ENCODE measurements at places on chromosomes 7 and 10.

GRCh38 chr10:129742742-129743550 lies 221.1 kb downstream of the EBF3 start:
- no peak for DNase-seq

DNA sequence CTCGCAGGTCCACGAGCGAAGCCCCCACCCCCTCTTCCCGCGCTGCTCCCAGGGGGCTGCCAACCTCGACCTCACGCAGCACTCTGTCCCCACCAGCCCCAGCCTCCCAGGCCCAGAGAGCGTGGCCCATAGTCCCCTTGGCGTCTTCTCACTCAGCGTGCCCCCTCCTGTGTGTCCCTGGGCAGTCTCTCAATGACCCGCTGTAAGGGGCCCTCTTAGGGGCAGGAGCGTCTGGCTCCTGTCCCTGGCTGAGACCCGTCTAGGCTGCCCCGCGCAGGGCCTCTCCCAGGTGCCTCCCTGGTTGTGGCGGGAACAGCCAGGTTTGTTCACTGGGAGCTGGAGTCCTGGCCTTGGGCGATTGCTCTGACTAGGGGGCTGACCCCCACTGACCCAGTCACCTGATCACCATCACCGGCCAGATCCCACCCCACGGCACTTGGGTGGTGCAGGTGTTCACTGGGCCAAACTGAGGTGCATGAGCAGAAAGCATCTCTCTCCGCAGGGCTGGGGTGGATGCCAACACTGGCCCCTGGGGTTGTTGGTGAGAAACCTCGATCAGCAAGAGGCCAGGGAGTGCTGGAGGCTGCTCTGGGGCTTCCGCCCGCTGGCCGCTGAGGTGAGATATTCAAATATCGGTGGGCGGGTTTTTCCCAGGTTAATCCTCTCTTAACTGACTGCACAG lies 12.6 kb upstream of the WDFY4 start:
- DNase-seq: no peak

- no peak for DNase-seq
Observed at GRCh38 chr10:78594559-78595268, 474.1 kb upstream of the ZMIZ1 start.

DNA sequence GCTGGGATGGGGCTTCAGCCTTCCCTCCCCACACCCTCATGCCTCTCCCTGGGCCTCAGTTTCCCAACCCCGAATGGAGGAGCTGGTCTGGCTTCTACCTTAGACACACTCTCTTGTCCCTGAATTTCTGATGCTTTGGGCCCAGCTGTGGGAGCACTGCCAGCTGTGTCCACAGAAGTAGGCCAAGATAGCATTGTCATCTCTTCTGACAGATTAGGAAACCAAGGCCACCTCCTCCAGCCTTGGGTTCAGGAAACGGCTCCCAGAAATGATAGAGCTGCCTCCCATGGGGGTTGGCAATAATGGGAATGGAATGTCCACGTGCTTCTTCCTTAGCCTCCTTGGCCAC lies 1.3 kb downstream of the PPIF start:
- no peak for DNase-seq

GRCh38 chr10:86785968-86786367 lies 29.5 kb downstream of the BMPR1A start:
- no peak for DNase-seq

GRCh38 chr10:70292004-70292403 lies 8.2 kb upstream of the NPFFR1 start:
- DNase-seq: no peak

DNA sequence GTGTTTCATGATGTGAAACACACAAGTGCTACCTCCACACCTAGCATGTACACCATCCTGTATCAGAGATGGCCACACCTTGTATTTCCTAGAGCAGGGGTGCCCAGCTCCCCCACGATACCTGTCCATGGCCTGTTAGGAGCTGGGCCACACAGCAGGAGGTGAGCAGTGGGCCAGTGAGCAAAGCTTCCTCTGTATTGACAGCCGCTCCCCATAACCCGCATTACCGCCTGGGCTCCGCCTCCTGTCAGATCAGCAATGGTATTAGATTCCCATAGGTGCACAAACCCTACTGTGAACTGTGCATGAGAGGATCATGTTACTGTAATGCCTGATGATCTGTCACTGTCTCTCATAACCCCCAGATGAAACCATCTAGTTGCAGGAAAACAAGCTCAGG lies 145.6 kb upstream of the RNF32 start:
- DNase-seq: no peak

DNA sequence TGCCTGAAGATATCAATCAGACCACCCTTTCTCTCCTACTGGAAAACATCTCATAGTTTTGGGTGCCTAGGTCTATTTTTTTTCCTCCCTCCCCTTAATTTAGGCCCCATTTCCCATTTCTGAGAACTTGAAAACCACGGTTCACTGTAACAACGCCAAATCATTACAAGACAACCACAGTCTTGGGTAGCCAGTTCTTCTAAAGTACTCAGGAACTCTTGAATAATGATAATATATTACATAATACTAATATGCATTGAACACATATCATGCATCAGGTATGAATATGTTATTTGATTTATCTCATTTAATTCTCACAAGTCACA lies 185.1 kb upstream of the ADO start:
- DNase-seq: no peak

- DNase-seq: no peak
Observed at GRCh38 chr7:117588352-117588794, 108.5 kb downstream of the CFTR start.

- no peak for DNase-seq
Observed at GRCh38 chr10:13068484-13068883, 31.5 kb upstream of the OPTN start.

DNA sequence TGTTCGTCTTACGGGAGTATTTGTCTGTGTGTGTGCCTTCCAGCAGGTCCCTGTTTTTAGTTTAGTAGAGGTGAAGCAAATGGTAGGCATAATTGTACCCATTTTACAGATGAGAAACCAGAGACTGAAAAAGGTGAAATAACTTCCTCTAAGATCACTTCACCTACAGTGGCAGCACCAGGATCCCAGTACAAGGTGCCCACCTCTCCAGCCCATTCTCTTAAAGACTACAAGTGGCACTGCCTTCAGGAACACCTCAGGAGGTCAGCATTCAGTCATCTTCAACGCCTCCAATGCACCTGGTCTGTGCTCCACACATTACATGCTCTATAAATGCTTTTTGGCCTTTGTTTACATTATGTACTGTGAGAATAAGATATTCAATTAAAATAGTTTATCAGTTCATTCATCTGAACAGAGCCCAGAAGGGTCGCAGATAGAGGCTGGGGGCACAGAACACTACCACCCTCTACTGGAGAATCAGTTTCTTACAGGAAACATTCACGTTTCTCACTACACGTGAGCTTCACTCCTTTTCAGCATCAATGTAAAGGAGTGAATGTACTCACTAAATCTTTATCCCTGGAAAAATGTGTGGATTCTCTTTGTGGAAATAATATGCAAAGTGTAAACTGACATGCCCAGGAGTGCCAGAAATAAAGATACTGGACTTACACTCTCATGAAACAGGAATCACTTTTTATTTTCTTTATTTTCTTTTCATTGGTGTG lies 45.5 kb upstream of the ABLIM1 start:
- DNase-seq: no peak

DNA sequence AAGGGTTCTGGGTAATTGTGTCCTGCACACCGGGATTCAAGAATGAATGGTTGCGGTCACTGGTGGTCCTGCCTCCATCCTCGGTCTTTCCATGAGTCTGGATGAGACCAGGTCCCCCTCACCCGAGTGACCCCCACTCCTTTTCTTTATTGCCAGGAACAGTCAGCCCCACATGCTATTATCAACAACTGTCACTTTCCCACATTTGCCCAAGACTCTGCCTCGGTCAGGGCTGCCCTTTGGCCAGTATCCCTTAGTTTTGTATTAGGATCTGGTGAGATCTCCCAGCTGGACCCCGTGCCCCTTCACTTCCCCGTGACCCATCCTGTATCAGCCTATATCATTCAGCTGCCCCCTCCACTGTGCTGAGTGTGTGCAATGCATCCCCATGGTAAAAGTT lies 288.3 kb downstream of the ADARB2 start:
- DNase-seq: no peak

- no peak for DNase-seq
Observed at GRCh38 chr7:80764132-80764531, 125.7 kb downstream of the CD36 start.

GRCh38 chr10:12969951-12970350 lies 31.6 kb downstream of the CCDC3 start:
- no peak for DNase-seq

- DNase-seq: no peak
Observed at GRCh38 chr7:71507680-71508602, 376.0 kb downstream of the GALNT17 start.

DNA sequence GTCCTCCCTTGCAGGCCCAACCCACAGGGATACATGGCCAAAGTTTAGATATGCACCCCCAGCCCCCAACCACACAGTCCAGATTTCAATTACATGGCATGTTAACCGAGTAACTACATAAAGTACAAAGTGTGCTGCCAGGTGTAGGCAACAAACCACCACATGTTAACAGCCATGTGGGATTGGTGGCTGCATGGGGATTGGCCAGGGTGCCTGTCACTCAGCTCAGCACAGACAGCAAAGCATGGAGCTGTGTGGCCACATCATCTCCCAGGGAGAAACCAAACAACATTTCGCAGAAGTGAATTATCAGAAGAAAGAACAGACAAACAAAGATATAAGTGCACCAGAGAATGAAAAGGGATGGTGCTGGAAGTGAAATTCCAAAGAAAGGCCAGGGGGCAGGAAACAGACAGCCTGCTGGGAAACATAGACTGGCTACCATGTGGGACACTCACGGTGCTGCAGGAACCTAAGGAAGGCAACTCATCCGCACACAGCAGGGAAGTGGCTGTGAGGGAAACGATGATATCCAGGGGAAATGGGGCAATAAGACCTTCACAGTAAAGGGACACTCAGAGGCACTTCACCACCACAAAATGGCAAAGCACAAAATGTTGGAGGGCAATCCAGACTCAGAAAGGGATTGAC lies 171.2 kb downstream of the PTPRN2 start:
- DNase-seq: no peak

GRCh38 chr10:11689945-11690736 lies 52.0 kb upstream of the ECHDC3 start:
- DNase-seq: no peak

DNA sequence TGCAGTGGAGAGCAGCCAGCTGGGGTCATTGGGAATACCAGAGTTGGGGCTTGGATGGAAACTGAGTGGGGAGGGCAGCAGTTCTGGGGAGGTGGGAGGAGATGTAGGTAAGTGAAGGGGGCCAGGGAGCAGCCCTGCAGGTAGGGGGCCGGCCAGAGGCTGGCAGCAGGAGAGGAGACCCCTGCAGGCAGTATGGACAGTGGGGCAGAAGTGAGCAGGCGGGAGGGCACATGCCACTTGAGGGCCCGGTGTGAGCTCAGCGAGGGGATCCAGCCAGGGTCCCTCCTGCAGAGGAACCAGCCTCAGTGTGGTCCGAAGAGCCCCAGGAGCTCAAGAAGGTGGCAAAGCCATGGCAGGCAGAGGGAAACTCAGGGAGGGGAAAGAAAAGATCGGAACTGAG lies 75.4 kb downstream of the WDR11 start:
- DNase-seq: no peak

GRCh38 chr7:134827889-134828288 lies 48.5 kb downstream of the CALD1 start:
- DNase-seq: no peak

DNA sequence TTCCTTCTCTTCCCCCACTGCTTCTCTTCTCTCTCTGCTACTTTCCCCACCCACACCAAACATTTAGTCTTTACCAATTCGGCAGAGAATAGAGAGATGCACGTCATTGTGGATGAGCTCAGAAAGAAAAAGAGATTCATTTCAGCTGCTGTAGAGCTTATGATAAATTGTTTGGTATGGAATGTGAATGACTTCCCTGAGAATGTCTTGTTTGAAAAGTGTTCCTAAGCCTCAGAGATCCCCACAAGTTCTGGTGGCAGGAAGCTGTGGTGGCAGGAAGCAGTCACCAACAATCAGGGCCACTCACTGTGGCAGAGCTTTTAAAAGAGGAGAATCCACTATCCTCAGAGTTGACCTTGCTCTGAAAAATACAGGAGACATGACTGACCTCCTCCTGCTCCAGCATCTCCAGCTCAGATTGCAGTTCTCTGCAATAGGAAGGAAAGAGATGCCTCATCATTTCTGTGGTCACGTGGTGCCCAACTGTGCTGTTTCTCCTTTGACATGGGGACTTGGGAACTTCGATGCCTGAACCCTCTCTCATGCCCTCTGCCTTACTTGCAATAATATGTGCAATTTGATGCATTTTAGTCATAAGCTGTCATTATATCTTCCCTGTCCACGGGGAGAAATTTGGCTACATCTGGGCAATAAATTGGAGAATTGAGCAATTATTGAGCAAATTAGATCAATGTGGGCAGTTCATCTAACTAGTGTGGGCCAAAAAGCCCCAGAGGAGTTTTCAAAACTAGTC lies 76.5 kb downstream of the BMPER start:
- no peak for DNase-seq

DNA sequence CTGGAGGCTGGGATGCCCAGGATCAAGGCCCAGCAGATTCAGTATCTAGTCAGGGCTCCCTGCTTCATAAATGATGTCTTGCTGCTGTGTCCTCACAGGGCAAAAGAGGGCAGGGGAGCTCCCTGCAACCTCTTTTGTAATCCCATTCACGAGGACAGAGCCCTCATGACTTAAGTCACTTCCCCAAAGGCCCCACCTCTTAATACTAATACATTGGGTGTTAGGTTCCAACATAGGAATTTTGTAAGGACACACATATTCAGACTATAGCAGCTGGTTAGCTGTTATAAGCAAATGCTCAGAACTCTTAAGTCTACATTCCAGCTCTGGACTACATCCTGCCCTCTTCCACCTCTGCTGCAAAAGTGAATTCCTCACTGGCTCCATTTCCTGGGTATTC lies 63.0 kb downstream of the VOPP1 start:
- no peak for DNase-seq

- no peak for DNase-seq
Observed at GRCh38 chr7:82810558-82811259, 352.0 kb downstream of the PCLO start.

DNA sequence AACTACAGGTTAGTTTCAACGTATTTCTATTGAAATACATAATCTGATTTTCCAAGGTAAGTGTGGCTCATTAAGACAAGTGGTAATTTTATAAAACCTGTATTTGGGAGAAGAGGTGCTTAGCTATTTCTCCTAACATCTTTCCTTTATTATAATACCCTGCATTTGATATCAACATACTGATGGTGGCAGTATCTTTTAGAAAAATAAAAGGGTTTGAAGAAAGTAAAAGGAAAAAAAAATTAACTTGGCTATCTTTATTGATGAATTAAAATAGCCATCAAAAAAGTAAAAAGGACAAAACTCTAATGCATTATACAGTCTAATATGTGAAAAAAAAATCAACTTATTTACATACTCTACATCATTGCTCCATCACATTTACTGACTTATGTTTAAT lies 68.0 kb downstream of the NRBF2 start:
- DNase-seq: no peak

DNA sequence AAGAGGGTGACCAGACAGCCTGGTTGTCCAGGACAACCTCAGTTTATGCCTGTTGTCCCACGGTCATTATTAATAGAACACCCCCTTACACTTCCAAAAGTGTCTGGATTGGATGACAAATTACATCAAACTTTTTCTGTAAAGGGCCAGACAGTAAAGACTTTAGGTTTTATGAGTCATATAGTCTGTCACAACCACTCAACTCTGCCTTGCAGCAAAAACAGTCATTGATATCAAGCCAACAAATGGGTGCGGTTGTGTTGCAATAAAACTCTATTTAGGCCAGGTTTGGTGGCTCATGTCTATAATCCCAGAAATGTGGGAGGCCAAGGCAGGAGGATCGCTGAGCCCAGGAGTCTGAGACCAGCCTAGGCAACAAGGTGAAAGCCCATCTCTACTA lies 66.7 kb upstream of the ATP6V0A4 start:
- no peak for DNase-seq

GRCh38 chr7:74258639-74259038 lies 4.4 kb upstream of the RFC2 start:
- no peak for DNase-seq
